ENCODE measurements at places on chromosomes 6 and 20. TPM values are rescaled to one million over a fixed set of nuclear protein-coding genes. Genes with fewer than 3 reads are reported as not detected.

GRCh38 chr20:12152996-12153395 is 235.3 kb downstream of the BTBD3 start:
- no peak for DNase-seq

XKR7 gene
- total RNA-seq = 0.10 TPM

DNA sequence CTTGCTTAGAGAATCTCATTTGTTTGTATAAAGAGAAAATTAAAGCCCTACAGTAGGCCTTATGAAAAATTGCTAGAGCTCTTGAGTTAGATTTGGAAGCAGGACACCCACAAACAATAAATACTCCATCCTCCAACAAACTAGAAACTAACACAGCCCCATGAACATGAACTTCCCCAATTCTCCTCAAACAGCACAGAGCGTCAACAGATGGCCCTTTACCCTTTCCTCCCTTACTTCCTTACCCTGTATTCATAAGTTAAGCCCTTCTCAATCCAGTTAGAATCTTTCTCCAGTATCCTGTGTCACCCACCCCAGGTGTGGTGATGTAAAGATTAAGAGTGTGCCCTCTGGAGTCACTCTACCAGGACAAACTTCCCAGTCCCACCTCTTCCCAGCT is 113.7 kb downstream of the UNC5CL start:
- no peak for DNase-seq

- no peak for DNase-seq
These were observed 181.5 kb upstream of the TCF21 start for GRCh38 chr6:133707456-133707855.

GRCh38 chr6:66057034-66057433 is 350.0 kb upstream of the EYS start:
- DNase-seq = no peak

DNA sequence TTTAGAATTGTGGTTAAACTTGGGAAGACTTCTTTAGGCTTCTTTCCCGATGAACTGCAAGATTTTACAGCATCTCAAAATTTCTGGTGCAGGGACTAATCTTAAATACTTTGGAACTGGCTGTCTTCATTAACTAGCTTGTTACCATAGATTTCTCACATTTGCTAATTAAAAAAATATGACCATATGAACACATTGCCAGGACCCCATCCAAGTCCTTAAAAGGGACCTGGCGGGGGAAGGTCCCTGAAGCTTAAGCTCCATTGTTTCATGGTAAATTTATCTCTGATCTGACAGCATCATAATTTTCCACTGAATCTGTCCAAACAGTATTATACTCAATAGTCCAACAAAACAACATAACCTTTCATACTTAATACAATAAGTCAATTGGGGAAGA is 517.8 kb upstream of the FLRT3 start:
- DNase-seq = no peak

PBX2 gene
- total RNA-seq = 53.9 TPM

- no peak for DNase-seq
These were observed 122.4 kb downstream of the NFATC2 start for GRCh38 chr20:51420111-51420510.

GRCh38 chr6:129818251-129818650 is 42.9 kb downstream of the TMEM244 start:
- DNase-seq = no peak

TMEM244 gene
- not detected for total RNA-seq

DNA sequence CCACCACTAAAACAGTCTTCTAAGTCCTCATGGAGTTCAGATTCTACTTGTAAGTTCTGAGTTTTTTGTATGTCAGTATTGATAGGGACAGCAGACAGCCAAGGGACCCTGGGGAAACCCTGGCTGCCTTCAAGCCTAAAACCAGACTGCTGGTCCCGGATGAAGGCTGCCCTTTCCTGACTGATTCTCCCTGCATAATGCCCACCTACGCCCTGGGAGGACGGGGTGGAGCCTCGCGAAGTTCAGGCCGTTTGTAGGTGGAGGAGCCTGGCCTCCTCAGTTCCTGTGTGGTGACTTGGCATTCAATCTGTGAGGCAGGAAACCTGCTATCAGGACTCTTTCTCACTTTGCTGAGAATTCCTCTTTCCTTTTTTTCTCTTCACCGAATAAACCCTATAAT is 120.3 kb upstream of the LGSN start:
- DNase-seq = no peak

- no peak for DNase-seq
These were observed 146.7 kb upstream of the LRFN2 start for GRCh38 chr6:40733770-40734396.

GRCh38 chr6:5497896-5498578 is 236.7 kb downstream of the FARS2 start:
- DNase-seq = no peak

DNA sequence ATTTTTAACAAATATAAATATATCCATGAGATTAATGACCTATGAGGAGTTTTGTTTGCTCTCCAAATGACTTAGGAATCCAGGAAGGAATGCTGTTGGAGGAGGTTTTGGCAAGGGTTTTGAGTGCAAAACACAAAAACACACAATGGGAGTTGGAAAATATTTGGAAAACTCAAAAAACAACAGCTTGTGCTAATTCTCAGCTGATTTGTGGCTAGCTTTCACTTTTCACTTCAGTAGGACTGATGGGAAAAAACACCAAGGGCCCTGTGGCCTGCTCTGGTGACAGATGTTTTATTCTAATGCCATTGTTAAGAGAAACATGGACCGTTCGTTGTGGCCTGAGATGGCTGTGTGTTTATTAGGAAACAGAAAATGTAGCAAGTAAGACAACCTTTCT is 113.9 kb downstream of the ALDH8A1 start:
- no peak for DNase-seq

AKAP7 gene
- 21.9 TPM for total RNA-seq

CCDC170 gene
- total RNA-seq = 1.7 TPM

DNA sequence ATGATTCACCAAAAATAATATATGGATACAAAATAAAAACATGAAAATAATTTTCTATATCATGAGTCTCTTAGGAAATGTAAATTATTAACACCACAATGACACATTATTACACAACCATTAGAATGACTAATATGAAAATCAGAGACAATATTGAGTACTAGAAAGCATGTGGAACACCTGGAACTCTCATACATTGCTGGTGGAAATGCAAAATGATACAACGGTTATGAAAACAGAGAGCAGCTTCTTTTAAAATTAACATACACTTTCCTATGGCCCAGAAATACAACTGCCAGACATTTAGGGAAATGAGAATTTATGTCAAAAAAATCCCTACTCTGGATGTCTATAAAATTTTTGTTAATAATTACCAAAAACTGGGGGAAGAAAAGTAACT is 853.3 kb upstream of the MAN1A1 start:
- no peak for DNase-seq

CRISP2 gene
- not detected for total RNA-seq

DNA sequence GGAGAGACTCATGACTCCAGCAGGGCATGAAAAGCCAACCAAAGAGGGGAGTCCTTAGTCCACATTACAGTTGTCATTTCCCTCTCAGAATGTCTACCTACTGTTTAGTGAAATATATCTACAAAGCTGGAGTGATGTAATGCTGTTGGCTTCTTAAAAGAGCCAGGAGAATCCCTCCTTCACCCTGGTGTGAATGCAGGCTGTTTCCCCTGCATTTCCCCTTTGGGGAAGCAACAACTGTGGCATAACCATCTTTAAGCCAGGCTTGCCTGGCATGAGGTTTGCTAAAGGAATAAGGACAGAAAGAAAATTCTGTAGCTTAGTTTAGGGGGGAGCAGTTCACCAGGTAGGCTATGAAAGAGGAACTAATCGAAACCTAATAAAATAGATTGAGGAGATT is 129.5 kb downstream of the CRYBG1 start:
- no peak for DNase-seq

DNA sequence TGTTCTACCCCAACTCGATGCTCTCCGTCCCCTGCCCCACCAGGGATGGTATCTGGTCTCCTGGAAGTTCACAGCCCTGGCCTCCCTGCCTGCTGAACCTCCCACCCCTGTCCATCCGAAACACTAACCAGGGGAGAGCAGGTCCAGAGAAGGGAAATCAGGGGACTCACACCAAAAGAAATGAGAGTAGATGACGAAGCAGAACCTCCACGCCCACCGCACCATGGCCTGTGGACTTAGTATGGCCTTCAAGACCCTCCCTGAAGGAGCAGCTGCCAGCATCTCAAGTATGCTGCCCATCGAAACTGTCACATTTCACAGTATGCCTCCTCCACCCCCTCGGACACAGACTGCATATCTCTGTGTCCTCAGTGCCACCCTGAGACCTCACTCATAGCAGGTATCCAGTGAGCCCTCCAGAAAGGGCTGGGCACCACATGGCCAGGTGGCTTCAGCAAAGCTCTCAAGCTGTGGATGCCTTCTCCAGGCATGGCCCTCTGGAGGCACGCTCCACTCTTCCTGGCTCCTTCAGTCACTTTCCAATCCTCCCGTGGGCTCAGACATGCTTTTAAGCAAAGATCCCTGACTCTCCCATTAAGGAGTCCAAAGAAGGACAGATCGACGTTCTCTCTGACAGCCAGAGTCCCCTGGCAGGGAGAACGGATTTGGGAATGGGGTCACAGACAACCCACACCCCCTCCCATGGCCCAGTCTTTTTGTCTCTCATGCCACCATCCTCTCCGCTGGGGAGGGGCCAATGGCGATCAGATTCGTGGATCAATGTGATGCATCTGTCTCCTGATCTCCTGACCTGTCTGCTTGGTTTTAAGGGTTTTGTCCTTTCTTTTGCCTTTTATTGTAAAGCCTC is 158.4 kb downstream of the ANKRD60 start:
- DNase-seq = no peak

- DNase-seq = no peak
These were observed 154.5 kb downstream of the OTOR start for GRCh38 chr20:16902662-16903061.

LZTS3 gene
- total RNA-seq = 4.2 TPM

- DNase-seq = no peak
These were observed 205.4 kb downstream of the SOD2 start for GRCh38 chr6:159487636-159488035.

BAG2 gene
- 2.3 TPM for total RNA-seq

DNA sequence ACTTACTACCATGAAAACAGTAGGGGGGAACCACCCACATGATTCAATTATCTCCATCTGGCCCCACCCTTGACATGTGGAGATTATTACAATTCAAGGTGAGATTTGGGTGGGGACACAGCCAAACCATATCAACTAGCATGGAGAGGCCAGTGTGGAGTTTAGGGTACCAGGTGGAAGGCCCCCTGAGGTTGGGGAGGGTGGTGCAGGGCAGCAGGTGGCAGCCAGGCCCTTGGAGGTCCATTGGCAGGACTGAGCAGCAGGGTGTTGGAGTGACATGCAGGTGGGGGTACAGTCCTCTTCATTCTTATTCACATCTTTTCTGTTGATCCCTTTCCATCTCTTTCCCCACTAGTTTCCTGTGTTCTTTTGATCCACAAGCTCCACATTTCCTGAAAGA is 42.9 kb downstream of the PHACTR3 start:
- DNase-seq = no peak

CALHM6 gene
- 5.6 TPM for total RNA-seq

OOEP gene
- total RNA-seq = not detected

- no peak for DNase-seq
These were observed 130.6 kb downstream of the TBX18 start for GRCh38 chr6:84633771-84634170.

DNA sequence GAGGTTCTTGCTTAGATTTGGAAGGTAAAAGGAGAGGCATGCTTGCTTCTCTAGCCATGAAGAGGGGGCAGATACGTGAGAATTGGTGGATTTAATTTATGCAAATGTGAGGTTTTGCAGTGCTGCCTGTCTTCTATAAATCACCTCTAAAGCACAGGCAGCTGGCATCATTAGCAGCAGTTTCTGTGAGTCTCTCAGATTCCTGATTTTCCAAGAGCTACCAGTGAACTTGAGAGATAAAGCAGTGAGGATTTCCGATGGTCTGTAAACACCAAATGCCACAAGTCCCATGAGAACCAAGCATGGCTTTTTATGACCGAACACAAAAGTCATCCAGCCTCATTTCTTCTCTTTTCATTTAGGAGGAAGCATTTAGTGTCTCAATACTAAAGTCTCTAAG is 3.2 kb upstream of the SIRPB2 start:
- no peak for DNase-seq

GRCh38 chr6:20447157-20447556 is 45.5 kb downstream of the E2F3 start:
- no peak for DNase-seq

Data from mucosa of descending colon (tissue), 3 donors.